Bronchial epithelial cell (primary cell): ENCODE measurements at places on chromosomes 11 and 22. TPM values are rescaled to one million over a fixed set of nuclear protein-coding genes. Genes with fewer than 3 reads are reported as not detected.

GAL gene
- total RNA-seq = 0.53 and 0.77 TPM in 2 replicates

- DNase-seq = no peak
Observed at GRCh38 chr22:19917389-19918138, 24.0 kb upstream of the COMT start.

DNA sequence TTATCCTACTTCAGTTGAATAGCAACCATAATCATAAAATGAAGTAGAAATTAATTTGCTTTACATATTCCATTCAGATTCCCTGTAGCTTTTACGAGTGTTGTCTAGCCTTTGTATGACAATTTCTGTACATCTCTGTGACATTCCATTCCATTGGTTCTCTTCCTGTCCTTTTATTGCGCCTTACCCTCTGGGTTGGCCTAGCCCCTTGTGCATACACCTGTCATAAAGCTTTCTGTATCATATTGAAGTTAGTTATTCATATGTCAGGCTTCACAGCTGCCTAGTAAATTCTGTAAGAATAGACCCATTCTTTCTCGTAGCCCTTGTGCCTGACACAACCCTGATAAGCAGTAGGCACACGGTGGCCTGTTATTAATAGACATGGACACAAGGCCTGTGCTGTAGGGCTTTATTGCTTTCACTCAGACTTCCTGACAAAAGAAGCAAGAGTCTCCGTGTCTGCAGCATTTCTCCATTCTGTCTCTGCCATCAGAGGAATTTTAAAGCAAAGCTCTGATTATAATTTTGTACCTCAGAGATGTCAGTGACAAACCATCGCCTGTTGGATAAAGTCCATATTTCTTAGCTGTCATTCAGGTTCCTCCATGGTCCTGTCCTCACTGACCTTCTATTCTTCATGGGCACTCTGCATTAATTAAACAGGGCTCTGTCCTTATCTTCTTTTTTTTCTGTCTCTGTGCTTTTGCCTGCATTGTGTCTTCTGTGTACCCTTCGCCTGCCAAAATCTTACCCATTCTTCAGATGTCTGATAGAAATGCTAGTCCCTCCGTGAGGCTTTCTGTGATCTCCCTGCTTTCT lies 49.4 kb downstream of the BID start:
- no peak for DNase-seq

DNA sequence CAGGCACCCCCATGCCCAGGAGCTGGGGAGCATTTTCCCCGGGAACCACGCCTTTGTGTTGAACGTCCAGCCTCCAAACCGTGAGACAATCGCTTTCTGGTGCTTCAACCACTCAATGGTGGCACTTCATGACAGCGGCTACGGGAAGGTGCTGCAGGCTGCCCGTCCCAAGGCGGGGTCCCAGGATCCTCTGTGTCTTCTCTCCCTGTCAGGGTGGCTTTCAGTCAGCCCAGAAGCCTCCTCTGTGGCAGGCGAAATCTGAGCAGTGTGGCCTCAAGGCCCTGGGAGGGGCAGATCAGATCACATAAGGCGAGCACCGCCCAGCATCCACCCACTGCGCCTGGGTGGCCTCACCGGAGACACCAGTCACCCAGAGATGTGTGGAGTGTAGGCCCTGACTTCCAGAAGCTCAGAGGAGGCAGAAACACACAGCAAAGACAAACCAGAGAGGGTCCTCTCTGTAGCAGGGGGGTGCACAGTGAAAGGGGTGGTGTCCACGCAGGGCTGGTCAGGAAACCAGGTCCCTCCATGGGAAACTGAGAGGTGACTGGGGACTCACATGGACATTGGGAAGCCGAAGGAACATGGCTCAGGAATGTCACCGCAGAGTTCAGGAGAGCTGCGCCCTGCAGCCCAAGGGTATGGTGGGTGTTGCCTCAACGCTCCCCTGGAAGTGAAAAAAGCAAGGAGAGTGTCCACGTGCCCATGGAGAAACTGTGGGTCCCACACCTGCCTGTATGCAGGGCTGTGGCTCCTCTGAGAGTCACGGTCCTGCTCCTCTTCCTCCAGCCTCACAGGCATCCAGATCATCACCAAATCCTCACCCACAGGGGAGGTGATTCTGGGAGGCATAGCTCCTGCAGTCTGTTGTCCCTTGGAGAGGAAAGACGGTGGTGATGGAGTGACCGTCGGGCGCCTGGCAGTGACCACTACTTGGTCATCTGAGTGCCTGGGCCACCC lies 1420.7 kb downstream of the TBC1D22A start:
- DNase-seq = no peak

- DNase-seq = no peak
Observed at GRCh38 chr22:50314081-50314454, 6.6 kb upstream of the PLXNB2 start.

- DNase-seq = no peak
Observed at GRCh38 chr11:20760811-20761210, 91.4 kb downstream of the NELL1 start.

DNA sequence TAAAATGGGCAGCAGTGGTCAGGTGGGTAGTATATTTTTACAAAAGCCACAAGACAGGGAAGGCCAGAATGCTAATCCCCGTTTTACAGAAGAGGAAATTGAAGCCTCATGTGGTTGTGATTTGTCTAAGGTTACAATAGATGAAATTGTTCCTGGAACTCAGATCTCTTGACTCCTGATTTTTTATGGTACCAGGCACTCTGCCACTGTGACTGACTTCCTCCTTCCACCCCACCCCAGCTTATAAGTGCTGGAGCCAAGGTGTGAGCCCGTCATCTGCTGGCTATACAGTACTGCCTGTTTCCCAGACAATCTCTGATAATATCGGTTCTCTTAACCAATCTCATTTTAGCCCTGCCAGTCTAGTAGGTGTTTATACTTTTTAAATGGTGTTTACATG lies 1.9 kb downstream of the SLC5A1 start:
- no peak for DNase-seq

DNA sequence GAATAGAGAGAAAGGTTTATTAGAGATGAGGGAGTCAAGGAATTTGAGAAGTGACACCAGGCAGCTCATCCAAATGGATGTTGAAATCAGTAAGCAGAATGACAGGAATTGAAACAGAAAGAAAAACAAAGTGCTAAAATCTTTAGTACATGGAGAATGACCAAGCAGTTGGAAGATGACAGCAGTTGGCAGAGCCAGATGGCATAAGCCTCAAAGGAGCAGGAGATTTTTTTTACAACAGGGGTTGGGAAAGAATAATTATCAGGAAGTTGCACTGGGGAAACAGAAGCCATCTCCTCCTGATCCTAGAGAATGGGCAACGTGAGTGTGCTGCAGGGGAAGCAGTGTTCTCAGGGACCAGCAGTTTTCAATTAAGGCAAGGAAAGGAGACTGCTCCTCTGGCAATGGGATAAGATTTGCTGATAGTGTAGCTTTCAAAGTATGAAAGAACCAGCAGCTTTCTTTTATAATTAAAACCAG lies 28.9 kb downstream of the RAB39A start:
- no peak for DNase-seq

MUC2 gene
- not detected in 2 replicates for total RNA-seq

OR8G1 gene
- not detected in 2 replicates for total RNA-seq

DNA sequence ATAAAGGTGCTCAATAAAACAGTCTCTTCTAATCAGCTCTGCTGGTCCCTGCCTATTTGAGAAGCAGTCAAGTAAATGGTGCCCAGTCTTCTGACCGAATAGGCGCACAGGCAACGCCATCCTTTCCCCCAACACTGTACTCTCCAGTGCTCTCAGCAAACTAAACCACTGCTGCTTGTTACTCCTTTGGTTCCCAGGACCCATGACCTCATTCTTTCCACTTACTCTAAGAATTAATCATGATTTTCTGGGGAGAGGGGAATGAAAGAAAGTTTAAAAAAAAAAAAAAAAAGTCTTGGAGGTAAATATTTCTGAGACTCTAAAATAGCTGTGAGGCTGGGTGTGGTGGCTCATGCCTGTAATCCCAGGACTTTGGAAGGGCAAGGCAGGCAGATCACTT lies 63.7 kb downstream of the SGSM3 start:
- DNase-seq = no peak

MARK2 gene
- total RNA-seq = 10.5 and 21.0 TPM in 2 replicates

- DNase-seq = no peak
Observed at GRCh38 chr11:108286956-108287355, 64.1 kb downstream of the ATM start.

- no peak for DNase-seq
Observed at GRCh38 chr11:102268985-102269470, 48.3 kb upstream of the BIRC3 start.

- no peak for DNase-seq
Observed at GRCh38 chr11:36586543-36586942, 7.8 kb upstream of the IFTAP start.

CBX7 gene
- 1.8 and 2.1 TPM in 2 replicates for total RNA-seq

MAJIN gene
- total RNA-seq = not detected in 2 replicates

- no peak for DNase-seq
Observed at GRCh38 chr11:569158-569885, 6.9 kb upstream of the PHRF1 start.

DNA sequence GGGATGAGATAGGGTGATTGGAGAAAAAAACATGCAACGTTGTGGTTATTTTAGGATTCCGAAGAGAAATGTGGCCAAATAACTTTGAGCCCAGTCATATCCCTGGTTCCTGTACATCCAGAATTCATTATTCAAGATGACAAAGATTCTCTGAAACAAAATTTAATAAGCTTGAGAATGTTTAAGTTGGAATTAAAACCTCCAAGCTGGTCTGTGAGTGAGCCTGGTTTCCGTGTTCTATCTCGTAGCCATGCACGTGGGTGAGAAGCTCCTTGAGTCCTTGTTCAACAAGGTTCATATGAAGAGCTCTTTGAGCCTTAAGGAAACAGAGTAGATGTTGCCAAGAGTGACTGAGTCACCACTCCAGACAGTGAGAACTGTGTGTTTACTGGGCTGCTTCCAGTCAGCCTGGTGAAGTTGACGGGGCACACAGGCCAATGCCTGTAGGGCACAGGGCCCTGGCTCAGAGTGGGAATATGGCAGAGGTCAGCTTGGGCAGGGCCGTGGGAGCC lies 206.5 kb downstream of the NAV2 start:
- DNase-seq = peak; percentile 96

PDE2A gene
- total RNA-seq = 1.2 and 1.6 TPM in 2 replicates

DNA sequence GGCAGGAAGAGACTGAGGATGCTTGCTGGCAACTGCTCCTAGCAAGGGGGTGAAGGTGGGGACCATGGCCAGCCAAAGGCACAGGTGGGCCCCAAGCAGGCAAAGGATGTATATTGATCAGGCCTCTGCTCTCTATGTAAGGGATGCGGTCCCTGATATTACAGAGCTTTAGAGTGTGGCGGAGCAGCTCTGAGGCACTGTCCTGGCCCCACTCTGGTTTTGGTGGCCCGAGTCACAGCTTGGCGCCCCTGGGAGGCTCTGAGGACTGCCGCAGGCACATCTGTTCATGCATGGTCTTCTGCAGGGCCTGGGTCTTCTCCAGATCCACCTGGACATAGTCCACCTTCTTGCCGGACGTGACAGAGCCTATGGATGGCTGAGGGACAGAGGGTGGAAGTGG lies 45.5 kb downstream of the GAB4 start:
- DNase-seq = no peak

GRCh38 chr11:70156291-70157037 lies 46.6 kb upstream of the FADD start:
- DNase-seq = peak; percentile 81

OR52E5 gene
- total RNA-seq = not detected in 2 replicates

GSTT2 gene
- not detected in 2 replicates for total RNA-seq

UCP2 gene
- total RNA-seq = 0.26 and 1.0 TPM in 2 replicates

DNA sequence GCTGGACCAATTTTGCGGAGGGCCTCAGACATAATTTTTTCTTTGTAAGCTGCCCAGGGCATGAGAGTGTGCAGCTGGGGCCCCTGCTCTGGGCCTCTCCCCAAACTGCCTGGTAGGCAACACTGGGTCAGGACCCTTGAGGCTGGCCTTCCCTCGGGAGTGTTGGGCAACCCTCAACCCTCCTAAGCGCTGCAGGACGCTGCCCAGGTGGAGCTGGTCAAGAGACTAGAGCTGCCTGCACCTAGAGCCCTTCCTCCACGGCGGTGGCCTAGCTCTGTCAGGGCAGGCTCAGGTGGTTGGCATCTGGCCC lies 505 bp upstream of the TMEM132A start:
- DNase-seq = no peak

NAP1L4 gene
- total RNA-seq = 101 and 179 TPM in 2 replicates

TSGA10IP gene
- total RNA-seq = under 0.01 TPM in 1 of 2 replicates, not detected in the other

DNA sequence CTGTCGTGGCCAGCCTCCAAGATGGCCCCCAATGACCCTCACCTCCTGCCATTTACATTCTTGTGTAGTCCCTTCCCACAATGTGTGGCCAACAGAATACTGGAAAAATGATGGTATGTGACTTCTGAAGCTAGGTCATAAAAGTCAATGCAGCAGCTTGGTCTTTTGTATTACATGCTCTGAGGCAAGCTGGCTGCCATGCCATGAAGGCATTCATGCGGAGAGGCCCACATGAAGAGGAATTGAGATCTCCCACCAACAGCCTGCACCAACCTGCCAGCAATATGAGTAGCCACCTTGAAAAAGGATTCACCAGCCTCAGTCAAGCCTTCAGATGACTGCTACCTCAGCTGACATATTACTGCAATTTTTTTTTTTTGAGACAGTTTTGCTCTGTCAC lies 4.6 kb downstream of the MRTFA start:
- no peak for DNase-seq

PRSS23 gene
- 75.0 and 101 TPM in 2 replicates for total RNA-seq

- DNase-seq = no peak
Observed at GRCh38 chr11:8806974-8807373, 104.0 kb upstream of the AKIP1 start.

DNA sequence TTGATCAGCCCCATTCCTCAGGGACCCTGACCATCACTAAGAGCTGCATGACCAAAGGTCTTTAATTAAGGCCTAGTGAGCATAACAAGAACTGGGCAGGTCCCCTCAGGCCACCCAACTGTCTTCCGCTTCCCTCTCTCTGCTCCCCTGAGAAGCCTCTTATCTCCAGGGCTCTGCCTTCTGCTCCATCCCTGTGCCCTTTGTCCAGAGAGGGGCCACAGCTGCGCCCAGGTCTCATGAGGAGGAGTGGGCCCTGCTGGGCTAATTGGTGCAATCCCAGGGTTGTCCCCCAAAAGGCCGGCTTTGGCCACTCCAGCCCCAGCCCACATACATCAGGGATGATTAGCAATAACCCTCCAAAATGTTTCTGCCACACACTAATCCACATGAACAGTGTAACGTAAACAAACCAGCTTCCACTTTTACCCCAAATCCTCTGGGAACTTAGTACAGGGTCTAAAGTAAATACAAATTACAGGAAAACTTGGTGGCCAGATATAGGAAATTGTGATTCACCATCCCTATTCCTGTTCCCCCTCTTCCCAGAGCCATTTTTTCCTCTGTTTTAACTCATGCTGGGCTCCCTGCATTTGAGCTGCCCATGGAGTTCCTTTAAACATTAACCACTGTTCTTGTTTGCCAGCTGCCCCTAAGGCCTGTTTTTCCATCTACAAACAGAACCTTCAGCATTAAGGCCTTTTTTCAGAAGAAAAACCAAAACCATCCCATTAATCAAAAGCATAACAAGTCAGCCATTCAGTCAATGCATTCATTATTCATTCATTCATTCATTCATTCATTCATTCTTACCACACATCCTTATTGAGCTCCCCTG lies 34.6 kb upstream of the CAVIN3 start:
- no peak for DNase-seq

THY1 gene
- total RNA-seq = 0.13 and 2.1 TPM in 2 replicates

GRCh38 chr11:44753961-44754645 lies 27.3 kb downstream of the TSPAN18 start:
- DNase-seq = no peak

CAPN5 gene
- 3.2 and 9.6 TPM in 2 replicates for total RNA-seq
